ENCODE measurements at places on chromosomes 1 and 21. TPM values are rescaled to one million over a fixed set of nuclear protein-coding genes. Genes with fewer than 3 reads are reported as not detected.

DNA sequence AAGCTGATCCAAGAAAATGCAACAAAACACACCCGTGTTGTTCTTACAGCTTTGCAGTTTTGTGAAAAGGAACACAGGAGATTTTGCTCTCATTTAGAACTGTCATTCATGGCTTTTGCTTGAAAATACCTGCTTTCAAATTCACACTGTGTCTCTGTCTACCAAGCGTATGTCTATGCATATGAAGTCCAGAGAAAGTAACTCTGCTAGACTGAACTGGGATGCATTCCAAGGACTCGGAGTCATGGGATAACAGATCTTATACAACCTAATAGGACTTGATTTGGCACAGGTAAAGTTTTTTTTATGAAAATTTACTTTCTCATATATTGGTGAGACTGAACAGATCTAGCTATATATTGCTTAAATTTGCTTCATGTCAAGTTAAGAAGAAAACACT is 102.4 kb downstream of the PTGER3 start:
- H3K36me3 ChIP-seq, result no peaks in the 10 kb centered on the region
- no peaks in the 10 kb centered on the region for H3K27me3 ChIP-seq
- H3K4me1 ChIP-seq, result no peaks in the 10 kb centered on the region

DNA sequence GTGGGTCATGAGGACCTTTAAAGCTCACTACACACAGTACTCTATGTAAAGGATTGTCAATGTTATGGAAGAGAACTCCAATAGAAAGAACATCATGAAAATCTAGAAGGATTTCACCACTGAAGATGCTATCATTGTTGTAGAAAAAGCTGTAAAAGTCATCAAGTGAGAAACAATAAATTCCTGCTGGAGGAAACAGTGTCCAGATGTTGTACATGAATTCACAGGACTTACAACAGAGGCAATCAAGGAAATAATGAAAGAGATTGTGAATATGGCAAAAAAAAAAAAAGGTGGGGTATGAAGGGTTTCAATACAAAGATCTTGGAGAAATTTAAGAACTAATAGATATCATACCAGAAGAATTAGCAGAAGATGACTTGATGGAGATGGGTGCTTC is 355.1 kb upstream of the ZRANB2 start:
- H3K36me3 ChIP-seq, result no peaks in the 10 kb centered on the region
- no peak overlapping the region for H3K4me3 ChIP-seq
- H3K4me1 ChIP-seq, result no peaks in the 10 kb centered on the region

The ZNF683 gene
- total RNA-seq, result not detected

GRCh38 chr1:205339717-205340116 is 17.0 kb downstream of the KLHDC8A start:
- no peak overlapping the region for H3K27ac ChIP-seq
- peaks cover 14% of the 10 kb centered on the region for H3K4me1 ChIP-seq
- no peak for DNase-seq
- H3K36me3 ChIP-seq, result no peaks in the 10 kb centered on the region

GRCh38 chr1:246147524-246148461 is 359.3 kb downstream of the SMYD3 start:
- no peaks in the 10 kb centered on the region for H3K4me1 ChIP-seq
- no peak overlapping the region for H3K27ac ChIP-seq
- no peaks in the 10 kb centered on the region for H3K27me3 ChIP-seq
- no peaks in the 10 kb centered on the region for H3K36me3 ChIP-seq
- H3K4me3 ChIP-seq, result no peak overlapping the region
- DNase-seq, result no peak

The TEDDM1 gene
- not detected for total RNA-seq

GRCh38 chr1:31239653-31240241 is at the start of gene NKAIN1:
Gene NKAIN1, minus strand, starts transcription at chr1:31239887. Its CDS starts 340 bp downstream, at chr1:31239547.
- H3K27me3 ChIP-seq, result peaks cover 67% of the 10 kb centered on the region
- H3K27ac ChIP-seq, result no peak within 1 kb of the TSS
- no peak for DNase-seq

GRCh38 chr21:46151261-46151988 is 4.0 kb downstream of the FTCD start:
- H3K27ac ChIP-seq, result no peak overlapping the region
- DNase-seq, result no peak
- no peak overlapping the region for H3K4me3 ChIP-seq
- H3K36me3 ChIP-seq, result no peaks in the 10 kb centered on the region
- no peaks in the 10 kb centered on the region for H3K27me3 ChIP-seq

All from esophagus muscularis mucosa (tissue), 4 donors.